Activated CD8-positive, alpha-beta memory T cell treated with anti-CD3 and anti-CD28 coated beads for 1 hour (primary cell): ENCODE measurements at places on chromosomes 3 and 15.

DNA sequence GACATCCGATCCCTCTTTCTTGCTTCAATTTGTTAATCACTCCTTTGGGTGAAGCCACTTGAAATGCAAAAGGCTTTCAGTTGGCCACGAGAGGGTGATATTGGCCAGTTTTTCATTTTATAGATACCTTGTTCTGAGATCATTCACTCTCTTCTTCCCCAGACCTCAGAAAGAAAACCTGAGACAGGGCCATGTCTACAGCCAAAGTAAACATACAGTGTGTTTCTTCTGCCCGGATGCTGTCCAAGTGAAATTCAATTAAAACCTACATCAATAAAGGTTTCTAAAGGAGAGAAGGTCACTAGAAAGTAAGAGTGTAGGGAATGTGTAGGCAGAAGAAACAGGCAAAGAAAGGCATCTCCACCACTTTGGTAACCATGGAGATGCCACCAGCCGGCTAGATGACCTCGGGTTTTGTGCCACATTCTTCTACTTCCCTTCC, 39.5 kb upstream of the FMN1 start:
- DNase-seq, result no peak

GRCh38 chr3:162729686-162730085, 1233.1 kb downstream of the OTOL1 start:
- no peak for DNase-seq

GRCh38 chr3:194620196-194620595, 13.0 kb downstream of the TMEM44 start:
- no peak for DNase-seq

GRCh38 chr15:68997050-68997449, 17.4 kb upstream of the NOX5 start:
- DNase-seq, result no peak

DNA sequence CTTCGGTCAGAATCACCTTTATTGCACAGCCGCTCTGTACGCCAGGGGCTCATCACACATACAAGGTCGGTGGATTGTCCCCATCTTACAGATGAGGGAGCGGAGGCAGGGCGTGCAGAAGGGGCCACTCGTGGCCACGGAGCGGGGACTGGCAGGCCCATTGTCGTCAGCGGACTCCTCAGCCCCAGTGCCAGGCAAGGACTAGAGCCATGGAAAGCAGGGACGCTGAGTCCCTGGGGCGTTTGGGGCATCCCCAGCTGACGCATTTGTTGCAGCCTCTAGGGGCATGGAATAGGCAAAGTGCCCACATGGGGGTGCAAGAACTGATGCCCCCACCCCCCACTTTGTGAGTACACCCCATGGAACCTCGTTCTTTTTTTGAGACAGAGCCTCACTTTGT, 29.8 kb upstream of the FURIN start:
- no peak for DNase-seq

DNA sequence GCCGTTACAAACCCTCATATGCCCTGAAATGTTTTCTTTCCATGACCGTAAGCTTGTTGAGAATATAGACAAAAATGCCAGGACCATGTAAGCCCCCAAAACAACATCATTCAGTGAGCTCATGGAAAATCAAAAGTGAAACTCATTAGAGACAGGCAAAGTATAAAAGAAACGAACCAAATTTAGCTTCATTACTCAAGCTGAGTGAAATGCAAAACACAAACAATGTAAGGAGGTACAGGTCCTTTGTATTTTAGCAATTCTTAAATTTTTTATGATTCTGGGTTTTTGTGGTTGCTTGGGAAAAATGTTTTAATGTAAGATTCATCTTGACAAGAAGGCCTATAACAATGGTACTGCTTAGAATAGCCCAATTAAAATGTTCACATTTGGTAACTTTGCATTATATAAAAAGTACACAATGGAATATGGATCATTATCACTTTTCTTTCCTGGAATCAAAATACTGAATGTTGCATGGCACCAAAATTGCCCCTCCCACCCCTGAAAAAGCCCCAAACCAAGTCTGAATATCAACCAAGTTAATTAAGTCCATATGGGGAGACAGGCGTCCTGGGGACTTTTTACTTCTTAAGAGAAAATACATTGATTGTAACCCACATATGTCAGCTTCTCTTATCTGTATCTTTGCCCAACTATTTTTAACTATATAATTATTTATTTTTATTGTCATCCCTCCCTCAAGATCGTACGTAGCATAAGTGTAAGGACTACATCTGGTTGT, 247.7 kb upstream of the CDIN1 start:
- DNase-seq, result no peak

DNA sequence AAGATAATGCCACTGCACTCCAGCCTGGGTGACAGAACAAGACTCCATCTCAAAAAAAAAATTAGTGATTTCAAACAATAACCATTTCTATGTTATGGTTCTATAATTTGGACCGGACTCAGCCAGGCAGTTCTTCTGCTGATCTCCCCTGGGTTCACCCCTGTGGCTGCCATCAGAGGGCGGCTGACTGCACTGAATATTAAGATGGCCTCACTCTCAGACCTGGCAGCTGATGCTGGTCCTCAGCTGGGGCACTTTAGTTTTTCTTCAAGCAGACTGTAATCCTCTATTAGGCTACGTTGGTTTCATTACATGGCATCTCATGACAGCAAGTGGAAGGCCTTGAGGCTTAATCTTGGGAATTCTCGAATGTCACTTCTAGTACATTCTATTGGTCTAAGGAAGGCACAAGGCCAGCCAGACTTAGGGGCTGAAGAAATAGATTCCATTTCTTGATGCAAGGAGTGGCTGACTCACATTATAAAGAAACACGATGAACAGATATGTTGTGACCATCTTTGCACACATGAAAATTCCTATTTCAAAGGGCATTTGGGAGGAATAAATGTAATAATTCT, 12.8 kb downstream of the GALNT15 start:
- DNase-seq, result no peak

- DNase-seq, result no peak
Observed at GRCh38 chr15:34435658-34436057, 1.9 kb downstream of the GOLGA8A start.

DNA sequence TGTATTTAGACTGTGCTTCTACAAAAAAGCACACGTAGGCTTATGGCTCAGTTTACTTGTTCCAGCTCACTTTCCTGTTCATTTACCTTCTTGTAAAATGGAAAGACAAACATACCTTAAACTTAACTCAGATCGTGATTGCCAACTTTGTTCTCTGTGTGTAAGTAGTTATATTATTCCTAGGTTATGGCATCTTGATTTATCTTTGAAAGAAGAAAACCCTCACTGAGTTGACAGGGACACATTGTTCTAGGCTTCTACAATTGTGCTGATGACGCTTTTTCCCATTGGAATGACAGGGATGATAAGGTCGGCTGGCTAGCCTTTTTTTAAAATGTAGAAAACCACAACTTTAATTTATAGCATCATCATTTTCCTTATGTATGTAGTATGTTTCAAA, 140.7 kb downstream of the IGF1R start:
- DNase-seq, result no peak

DNA sequence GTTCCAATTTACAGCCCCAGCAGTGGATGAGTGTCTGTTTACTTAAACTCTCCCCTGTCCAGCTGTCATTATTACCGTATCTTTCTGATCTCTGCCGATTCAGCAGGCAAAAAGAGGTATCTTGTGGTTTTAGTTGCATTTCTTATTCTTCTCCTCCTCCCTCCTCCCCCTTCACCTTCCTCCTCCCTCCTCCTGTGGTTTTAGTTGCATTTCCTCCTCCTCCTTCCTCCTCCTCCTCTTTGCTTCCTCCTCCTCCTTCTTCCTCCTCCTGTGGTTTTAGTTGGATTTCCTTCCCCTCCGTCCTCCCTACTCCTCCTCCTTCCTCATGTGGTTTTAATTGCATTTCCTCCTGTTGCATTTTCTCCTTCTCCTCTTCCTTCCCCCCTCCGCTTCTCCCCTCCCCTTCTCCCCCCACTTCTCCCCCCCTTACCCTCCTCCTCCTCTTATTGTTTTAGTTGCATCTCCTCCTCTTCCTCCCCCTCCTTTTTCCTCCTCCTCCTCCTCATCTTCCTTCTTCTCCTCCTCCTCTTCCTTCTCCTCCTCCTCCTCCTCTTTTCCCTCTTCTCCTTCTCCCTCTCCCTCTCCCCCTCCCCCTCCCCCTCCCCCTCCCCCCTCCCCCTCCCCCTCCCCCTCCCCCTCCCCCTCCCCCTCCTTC, 25.3 kb upstream of the VPS33B start:
- DNase-seq, result no peak

DNA sequence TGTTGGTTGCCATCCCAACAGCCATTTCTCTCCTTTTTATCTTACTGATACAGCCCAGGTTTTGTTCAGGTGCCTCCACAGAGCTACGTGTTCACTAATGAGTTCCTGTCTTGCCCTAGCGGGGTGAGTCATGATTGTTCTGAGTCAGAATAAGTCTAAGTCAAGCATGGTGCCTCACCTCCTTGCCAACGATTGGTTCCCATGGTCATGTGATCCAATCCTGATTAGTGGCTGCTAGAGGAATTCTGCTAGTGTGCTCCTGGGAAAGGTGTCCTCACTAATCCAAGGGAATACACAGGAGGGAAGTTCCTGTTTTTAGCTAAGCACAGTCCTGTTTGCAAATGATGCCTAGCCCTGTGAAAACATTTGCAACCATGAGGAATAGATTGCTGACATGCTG, 99.8 kb downstream of the NSUN3 start:
- DNase-seq, result no peak

DNA sequence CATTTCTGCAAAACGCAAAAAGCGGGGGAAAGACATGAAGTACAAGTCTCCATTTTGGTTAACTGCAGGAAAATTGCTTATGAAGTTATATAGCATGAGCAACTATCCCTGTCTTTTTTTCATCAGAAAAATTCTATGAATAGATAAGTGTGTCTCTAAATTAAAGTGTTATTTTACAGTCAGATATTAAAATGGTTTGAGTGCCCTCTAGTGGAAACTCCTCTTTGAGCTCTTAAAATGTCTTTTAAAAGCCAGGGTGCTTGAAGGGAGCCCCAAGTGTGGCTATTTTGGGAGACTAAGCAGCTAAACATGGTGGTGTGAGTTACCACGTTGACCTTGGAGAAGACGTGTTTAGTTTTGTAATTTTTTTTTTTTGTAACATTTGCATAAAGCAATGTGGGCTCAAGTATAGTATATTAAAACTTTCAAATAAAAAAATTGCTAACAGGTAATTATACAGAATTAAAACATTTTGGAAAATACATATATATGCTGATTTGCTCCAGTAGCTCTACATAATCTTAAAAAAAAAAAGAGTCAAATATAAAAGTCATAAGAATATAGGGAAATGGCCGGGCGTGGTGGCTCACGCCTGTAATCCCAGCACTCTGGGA, 77.2 kb downstream of the PPP2R3A start:
- no peak for DNase-seq

- DNase-seq, result no peak
Observed at GRCh38 chr15:42628761-42629160, 53.4 kb downstream of the STARD9 start.

- DNase-seq, result no peak
Observed at GRCh38 chr3:71006810-71007785, 576.4 kb downstream of the FOXP1 start.

- no peak for DNase-seq
Observed at GRCh38 chr15:59797756-59798604, 108.9 kb upstream of the BNIP2 start.

- no peak for DNase-seq
Observed at GRCh38 chr15:47203993-47204392, 513.3 kb upstream of the SEMA6D start.

DNA sequence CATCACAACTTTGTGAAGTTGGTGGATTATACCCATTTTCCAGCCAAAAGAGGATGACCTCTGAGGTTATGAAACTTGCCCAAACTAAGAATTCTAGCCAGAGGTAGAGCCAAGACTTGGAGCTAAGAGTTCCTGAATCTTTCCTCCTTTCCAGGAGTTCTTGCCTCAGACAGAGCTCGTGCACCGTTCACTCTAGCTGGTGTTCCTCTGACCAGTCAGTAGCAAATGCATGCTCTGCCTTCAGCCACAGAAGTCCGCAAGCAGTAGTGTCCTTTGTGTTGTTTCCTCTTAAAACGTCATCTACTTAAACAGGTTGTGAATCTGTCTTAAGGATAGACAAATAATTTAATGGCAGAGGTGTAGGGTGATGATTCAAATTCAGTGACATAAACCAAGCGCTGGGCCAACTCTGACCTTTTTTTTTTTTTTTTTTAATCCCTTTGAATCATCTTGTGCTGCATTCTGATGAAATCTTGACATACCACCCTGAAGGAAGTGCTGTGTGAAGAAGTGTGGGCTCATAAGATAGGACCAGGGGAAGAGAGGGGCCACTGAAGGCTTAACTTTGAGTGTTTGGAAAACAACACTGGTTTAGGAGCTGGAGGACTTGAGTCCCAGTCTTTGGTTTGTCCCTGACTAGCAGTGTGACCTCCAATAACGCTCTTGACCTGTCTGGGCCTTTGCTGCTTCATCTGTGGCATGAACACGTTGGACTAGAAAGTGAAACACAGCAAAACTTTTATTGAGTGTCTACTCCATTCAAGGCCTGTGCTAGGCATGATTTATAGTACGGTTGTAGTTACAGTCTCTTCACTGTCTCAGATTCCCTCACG, 53.4 kb downstream of the ITPR1 start:
- DNase-seq, result no peak

- no peak for DNase-seq
Observed at GRCh38 chr3:192273001-192273696, 454.2 kb downstream of the FGF12 start.

- no peak for DNase-seq
Observed at GRCh38 chr15:75673426-75674235, 25.9 kb downstream of the SNX33 start.

- DNase-seq, result no peak
Observed at GRCh38 chr3:195307711-195308110, 36.8 kb upstream of the XXYLT1 start.

DNA sequence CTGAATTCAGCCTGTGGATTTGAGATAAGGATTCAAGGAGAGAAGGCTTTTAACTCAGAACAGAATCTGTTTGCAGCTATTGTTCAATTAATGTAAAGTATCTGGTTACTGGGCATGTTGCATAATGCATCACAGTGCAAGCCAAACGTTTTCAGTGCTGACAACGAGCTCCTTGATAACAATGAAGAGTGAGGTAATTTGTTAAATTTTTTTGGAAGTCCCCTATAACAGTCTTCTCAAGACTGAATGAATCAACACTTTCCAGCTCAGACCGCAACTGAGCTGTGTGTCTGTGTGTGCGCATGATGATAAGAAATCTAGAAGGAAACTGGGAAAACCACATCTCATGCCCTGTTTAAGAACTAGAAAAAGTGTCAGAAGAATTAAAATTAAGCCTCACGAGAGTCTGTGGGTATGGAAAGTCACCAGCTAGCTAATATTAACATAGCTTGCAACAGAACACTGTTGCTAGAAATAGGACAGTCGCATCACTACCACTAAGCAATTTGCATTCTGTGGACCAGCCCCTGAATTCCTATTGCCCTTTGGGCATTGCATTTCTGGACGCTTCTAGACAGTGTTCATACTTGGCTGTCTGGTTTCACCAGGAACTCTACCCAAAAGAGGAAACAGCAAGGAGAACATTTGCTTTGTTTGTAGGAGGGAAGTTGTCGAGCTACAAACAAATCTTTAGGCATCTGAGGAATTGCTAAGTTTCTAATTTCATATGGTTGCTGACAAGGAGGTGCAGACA, 43.7 kb upstream of the ATP2C1 start:
- DNase-seq, result no peak

GRCh38 chr3:147915057-147915456, 505.9 kb downstream of the ZIC1 start:
- DNase-seq, result no peak
